Mammary epithelial cell (primary cell): ENCODE measurements at places on chromosomes 4 and X. TPM values are rescaled to one million over a fixed set of nuclear protein-coding genes. Genes with fewer than 3 reads are reported as not detected.

The CLIC2 gene
- 0.01 TPM for polyA plus RNA-seq

DNA sequence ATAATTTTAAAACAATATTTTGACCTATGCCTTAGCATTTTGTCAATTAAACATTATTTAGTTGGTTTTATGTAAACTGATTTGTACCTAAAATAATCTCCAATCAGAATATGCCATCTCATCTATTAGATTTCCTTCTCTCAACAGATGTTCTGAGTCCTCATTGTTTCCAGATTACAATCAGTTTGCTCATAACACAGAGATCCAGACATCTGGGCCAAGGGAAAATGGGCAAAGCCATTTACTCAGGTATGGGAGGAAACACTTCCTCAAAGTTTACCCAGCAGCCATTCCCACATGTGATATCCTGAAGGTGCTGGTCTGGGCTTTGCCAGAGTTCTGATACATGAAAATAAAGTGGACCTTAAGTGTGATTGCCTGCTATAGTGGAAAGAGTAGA, 217.9 kb upstream of the GPC4 start:
- DNase-seq, result peak; percentile 31

DNA sequence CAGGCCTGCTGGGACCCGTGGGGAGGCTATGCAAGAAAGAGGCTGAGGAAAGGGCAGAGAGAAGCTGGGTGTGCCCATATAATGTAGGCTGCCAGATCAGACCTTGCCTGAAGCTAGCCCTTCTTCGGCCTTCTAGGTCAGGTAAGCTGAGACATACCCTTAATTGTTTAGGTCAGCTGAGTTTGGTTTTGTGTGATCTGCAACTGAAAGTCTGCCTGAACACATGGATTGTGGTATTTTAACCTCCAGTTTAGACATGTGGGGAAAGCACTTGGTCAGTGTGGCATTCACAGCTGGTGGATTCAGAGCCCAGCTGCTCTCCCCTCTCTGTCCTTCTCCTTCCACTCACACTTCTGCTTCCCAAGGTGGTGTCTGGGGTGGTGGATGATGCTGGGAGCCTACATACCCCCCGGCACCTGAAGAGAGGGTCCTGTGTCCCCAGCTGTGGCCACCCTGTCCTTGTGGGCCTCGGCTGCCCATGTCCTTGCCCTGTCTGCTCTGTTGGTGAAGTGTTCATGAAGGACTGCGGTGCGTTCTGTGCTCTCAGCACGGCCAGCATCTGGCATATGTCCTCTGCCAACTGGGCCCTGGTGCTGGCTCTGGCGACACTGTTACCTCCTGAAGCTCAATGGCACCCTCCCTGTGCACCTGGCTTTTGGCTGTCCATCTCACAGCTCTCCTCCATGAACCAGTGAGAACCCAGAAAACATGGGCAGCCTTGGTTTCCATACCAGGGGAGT, 82.1 kb downstream of the NAT8L start:
- no peak for DNase-seq

DNA sequence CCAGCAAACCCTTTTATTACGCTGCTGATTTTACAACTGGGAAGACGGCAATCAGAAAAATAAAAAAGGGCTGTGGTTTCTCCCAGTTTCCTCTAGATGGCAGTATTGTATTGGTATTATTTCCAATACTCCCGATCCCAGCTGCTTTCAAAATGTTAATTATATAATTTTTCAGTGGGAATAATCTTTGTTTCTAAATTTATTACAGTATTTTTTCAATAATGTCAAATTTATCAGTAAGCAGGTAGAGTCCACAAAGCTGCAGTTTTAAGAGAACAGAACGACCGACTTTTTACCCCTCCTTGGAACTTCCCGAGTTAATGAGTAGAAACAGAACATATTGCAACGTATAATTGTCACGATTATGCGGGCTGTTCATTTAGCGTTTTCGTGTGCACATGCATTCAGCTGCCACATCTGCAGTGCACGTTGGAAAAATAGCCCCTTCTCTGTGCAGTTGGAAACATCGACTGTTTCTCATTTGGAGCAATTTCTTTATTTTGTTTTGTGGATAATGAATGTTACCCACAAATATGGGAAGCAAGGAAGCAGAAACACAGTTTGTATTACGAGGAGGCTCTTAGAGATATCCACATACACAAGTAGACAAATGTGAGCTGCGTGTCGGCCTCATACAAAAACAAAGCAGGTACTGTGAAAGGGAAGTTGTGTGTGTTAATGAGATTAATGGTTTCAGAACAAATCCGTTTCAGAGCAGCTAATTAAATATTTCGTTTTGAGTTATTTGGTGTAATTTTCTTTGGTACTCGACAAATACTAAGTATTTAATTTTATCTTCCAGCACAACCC, 188.0 kb downstream of the STIM2 start:
- peak; percentile 6 for DNase-seq

GRCh38 chr4:187714957-187715356, 280.6 kb upstream of the ZFP42 start:
- DNase-seq, result no peak

- peak; percentile 8 for DNase-seq
Observed at GRCh38 chrX:44157858-44158257, 184.7 kb upstream of the NDP start.

DNA sequence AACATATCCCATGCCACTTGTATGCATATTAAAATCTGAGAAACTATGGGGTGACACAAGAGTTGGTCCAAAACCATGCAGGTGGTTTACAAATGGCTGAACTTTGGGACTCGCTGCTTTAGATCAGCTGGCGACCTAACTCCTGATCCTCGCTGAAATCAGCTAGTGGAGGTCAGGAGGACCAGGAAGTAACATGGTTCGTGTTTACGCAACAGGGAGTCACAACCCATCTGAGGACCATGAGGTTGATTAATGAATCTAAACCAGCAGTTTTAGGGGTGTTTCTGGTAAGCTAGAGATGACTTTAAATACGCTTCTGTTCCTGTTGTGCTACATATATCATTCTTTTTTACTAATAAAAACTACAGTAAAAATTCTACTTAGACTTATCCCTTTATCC, 12.9 kb downstream of the TSPAN5 start:
- DNase-seq, result no peak
